ENCODE measurements at places on chromosomes 5 and 9.
A peak's percentile ranks its signal among the peaks of the same experiment; 100 is the strongest.

- DNase-seq = no peak
These were observed 5.3 kb upstream of the ZNF366 start for GRCh38 chr5:72512593-72512860.

- no peak for DNase-seq
These were observed 25.8 kb downstream of the SLC22A4 start for GRCh38 chr5:132319975-132320374.

DNA sequence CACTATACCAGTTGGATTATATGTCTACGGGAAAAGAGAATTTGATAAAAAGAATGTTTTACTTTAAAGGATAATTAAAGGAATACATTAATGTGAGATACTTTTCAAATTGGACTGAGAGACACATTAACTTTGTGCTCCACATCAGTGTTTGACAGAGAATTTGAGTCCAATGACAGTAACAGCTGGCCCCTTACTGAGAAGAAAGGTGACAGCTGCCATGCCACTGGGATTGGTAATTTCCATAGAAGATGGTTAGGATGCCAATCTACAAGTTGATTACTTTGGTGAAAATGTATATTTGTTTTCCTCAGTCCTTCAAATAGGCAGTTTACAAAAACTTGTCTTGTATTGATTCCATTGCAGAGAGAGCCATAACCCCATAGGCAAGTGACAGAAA, 578.4 kb downstream of the SLCO4C1 start:
- no peak for DNase-seq

GRCh38 chr5:34570721-34571676, 85.1 kb upstream of the RAI14 start:
- peak; percentile 96 for DNase-seq

DNA sequence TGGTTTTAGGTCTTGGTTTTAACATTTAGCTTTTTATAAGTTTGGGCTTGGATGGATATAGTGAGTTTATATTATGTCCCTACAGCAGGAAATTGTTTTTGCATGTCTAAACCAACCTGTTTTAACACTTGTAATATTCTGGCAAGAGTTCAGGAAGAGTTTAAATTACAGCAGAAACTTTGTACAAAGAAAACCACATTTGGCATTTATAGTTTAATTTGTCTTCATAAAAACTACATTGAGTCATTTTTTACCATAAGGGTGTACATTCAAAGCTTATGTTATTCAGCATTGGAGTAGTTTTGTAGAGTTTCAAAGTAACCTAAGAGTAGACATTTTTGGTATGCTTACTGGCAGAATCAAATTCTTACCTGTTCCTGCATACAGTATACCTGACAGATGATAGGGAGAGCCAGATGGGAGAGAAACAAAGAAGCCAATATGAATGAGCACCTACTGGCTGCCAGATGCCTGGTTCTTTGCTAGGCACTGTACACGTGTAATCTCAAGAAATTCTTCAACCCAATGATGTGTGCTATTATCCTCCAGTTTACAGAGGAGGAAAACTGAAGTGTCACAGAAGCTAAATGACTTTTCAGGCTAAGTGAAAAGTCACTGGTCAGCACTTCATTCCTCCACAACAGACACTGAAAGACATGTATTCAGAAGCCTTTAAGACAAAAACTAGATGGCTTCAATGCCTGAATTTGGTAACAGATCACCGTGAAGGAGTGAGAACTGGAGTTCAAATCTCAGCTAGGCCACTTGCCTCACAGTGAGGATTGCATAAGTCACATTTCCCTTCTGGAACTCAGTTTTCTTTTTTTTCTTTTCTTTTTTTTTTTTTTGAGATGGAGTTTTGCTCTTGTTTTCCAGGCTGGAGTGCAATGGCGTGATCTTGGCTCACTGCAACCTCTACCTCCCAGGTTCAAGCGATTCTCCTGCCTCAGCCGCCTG, 25.9 kb upstream of the ECM2 start:
- peak; percentile 86 for DNase-seq

GRCh38 chr9:81848472-81848871, 79.8 kb upstream of the SPATA31D4 start:
- peak; percentile 43 for DNase-seq

DNA sequence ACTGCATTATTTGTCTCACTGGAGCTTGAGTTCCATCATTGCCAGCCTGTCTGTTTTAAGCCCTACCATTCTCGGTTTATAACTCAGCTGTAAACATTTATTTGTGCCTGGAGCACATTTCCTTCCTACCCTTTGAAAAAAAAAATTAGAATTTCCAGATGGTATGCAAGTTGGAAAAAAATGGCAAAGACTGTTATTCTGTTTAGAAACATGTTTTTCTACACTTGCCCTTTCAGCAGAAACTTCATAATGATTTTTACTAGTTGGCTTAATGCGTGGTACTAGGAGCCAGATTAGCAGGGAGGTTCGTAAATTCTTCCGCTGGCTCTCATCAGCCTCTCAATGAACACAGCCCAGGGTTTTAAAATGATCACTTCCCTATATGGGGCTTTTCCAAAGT, 238.8 kb upstream of the WWC1 start:
- DNase-seq = no peak

DNA sequence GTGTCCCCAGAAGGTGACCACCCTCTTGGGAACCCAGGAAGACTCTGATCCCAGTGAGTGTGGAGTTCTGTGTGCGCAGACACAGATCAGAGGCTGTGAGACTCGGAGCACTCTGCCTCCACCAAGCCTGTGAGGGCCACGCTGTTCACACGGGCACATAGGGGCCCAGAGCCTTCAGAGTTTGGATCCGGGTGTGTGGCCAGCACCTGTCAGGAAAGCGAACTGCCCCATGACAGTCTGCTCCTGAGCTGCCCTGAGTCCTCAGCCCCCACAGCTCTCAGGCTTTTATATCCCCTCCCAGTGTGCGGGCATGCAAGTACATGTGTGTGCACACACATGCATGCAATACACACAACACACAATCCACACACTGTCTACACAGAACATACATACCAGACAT, 161.8 kb upstream of the IRX2 start:
- DNase-seq = no peak

Data from fibroblast of skin of right quadriceps (primary cell).